SK-N-DZ (cell line): ENCODE measurements at places on chromosomes 7 and 10.

GRCh38 chr10:132978542-132978941 lies 36.2 kb upstream of the CFAP46 start:
- no peak for DNase-seq

GRCh38 chr10:127524908-127525665 lies 24.0 kb upstream of the NPS start:
- DNase-seq, result no peak

GRCh38 chr7:148622887-148623585 lies 32.5 kb downstream of the C7orf33 start:
- peak; percentile 67 for DNase-seq

- DNase-seq, result no peak
Observed at GRCh38 chr7:45685619-45686240, 111.6 kb downstream of the ADCY1 start.

DNA sequence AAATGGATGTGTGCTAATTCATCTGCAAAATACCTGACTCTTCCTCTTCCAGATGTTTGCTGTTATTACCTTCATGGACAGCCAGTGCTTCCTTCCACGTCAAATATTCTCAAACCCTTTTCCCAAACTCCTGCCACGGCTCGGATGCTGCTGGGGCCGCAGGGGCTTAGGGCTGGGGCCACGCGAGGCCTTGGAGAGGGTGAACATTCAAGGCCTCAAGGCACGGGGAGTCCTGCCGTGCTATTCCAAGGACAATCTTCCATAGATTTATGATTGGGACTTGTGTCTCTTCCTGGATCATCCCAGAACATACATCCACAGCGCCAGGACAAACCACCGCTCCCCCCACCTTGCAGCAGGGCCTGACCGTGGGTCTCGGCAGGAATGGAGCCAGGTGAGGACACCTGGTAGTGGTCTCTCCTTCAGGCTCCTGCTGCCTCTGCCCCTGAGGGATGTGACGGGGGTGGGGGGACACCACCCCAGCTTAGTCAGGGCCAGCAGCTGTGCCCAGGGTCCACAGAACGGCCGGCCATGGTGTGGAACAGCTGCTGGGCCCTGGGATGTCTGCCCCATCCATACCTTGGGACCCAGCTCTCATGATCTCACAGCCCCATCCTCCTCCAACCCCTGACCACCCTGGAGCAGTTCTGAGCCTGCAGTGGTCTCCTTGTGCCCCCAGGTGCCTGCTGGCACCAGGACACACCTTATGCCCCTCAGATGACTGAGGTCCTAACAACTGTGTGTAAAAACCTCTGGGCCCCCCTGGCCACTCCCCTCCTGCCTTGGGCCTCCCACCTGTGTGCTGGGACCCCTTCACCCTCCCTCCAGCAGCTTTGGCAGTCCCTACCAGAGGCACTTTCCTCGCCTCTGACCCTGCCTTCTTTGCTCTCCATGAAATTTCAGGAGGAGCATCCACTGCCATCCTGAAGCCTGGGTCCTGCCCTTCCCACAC lies 16.7 kb downstream of the VIPR2 start:
- DNase-seq, result no peak
